ENCODE measurements at places on chromosomes 5 and 9. TPM values are rescaled to one million over a fixed set of nuclear protein-coding genes. Genes with fewer than 3 reads are reported as not detected.

SLC4A9 gene
- total RNA-seq, result not detected

SGCD gene
- total RNA-seq, result 8.1 TPM

IRX2 gene
- 3.5 TPM for total RNA-seq

RGP1 gene
- total RNA-seq, result 12.6 TPM

PDGFRB gene
- total RNA-seq, result 187 TPM

F2R gene
- total RNA-seq, result 22.1 TPM

S100Z gene
- not detected for total RNA-seq
